ENCODE measurements at places on chromosomes 5 and 9.

DNA sequence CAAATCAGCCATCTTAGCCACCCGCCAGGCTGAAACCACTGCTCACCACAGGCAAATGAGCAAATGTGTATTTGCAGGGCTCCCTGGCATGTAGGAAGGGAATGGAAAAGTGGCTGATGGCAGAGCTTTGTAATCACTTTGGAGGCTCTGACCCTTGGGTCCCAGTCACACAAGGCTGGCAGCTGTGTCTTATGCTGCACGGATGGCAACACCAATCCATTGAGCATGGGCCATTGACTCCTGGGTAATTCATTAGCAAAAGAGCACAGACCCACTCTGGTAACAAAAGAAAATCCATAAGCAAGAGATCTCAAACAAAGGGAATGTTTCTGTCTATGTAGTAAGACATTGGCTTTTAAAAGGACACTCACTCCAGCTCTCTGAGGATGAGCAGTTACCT lies 57.6 kb downstream of the SPOCK1 start:
- DNase-seq: no peak

- peak; percentile 37 for DNase-seq
Observed at GRCh38 chr9:83281306-83282255, 218.6 kb upstream of the RASEF start.

GRCh38 chr5:7970816-7971215 lies 101.9 kb downstream of the MTRR start:
- DNase-seq: no peak

DNA sequence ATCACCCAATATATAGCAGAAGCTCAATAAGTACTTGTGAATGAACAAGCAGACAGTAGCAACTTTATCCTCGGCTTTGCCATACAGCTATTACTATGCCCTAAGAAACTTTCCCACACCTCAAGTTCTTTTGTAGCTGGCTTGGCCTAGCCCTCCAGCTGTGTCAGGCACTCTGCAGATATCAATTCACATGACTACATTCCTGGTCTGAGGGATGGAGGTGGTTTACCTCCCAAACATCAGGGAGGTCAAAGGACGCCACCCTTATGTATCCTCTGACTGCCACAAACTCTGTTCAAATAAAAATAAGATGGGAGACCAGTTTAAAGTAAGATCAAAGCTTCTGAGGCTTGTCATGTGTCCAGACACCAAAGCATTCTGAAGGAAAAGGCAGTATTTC lies 416.3 kb downstream of the PIK3R1 start:
- DNase-seq: no peak

GRCh38 chr9:114691046-114691955 lies 9.3 kb upstream of the TEX48 start:
- DNase-seq: no peak

GRCh38 chr5:168885324-168886120 lies 306.4 kb upstream of the PANK3 start:
- DNase-seq: no peak

DNA sequence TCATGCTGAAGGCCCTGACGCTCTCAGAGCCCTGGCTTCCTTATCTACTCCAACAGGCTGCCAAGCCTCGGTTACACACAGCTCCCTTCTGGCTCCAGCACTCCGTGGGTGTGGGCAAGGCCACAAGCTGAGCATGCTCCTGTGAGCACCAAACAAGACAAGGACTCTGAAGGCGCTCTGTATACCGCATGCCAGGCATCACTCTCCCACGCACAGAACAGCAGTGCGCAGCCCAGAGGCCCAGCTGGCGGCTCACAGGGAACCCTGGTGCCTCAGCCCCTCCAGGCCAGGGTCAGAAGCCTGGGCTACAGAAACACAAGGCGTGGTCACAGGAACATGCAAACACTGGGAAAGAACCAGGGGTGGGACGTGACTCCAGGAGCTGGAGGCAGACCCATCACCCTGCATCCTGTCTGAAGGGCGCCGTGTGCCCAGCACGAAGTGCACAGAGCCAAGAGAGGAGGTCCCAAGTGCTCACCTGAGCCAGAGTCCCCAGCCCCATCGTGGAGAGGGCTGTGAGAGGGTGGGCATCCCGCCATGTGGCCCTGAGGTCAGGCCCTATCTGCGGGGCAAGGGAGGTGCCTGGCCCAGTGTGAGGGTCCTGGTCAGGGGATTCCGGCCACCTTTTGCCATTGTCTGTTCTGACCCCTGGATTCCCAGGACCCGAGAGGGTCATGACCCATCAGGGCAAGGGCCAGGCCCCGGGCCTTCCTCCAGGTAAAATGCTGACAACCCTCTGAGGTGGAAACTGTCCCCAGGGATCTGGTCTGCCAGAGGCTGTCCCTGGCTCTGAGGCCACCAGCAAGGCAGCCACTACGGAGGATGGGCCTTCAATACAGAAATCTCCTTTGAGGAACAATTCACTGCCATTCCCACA lies 54.7 kb downstream of the COL23A1 start:
- no peak for DNase-seq

GRCh38 chr9:130173666-130173983 lies 1.4 kb downstream of the NCS1 start:
- DNase-seq: no peak
